Forelimb muscle (tissue), 1 donor: ENCODE measurements at places on chromosomes 3 and 15. TPM values are rescaled to one million over a fixed set of nuclear protein-coding genes. Genes with fewer than 3 reads are reported as not detected.

DNA sequence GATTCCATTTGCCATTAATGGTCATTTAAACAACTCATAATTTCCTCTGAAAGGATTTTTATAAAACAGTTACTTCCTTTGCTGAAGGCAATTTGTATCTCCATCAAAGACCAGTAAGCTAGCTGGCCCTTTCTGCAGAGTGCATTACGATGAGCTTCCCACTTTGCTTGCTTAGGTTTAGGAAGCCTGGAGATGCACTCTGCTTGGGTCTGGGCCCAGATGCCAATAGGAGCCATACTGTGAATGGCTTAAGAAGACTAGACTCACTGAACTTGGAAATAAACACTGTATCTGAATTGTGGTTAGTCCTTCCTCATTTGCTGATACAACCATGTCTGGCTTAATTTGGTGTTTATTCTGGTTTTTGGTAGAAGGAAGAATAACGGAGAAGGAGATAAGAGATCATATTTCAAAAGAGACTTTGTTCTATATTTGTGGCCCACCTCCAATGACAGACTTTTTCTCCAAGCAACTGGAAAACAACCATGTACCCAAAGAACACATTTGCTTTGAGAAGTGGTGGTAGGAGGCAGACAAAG is 38.1 kb downstream of the OXNAD1 start:
- DNase-seq: no peak

DNA sequence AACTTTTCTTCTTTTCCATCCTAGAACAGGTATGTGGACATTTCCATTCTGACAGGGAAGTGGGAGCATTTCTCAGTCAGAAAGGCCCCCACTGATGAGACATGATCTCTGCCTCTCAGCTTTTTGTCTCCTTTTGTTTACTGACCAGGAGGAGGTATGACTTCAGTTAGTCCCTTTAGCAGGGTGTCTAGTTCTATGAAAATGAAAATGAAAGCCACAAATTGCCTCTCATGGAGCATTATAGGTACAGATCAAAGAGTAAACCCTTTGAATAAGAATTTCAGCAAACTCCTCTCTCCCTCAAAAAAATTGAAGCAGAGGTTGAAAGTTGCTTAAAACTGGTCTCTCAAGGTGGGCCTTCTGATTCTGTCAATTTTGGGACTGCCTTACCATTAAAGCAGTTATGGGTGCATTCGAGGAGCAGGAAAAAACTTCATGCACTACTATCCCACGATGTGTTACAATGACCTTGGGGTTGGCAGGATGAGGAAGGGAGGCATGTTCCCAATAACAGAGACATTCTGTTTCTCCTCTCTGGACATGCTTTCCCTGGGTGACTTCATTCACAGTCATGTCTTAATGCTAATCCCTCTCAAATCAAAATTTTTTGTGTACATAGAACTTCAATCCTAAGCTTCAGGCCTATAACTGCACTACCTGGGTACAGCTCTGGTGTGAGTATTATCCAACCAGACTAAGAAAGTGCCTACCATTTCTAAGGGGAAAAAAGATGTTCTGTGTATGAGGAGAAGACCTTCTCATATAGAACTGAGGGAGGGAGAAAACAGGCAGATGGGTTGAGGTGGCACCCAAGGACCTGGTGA is 50.6 kb upstream of the TBC1D23 start:
- DNase-seq: no peak

CLDN1 gene
- polyA plus RNA-seq: 2.6 TPM

TBC1D23 gene
- 28.1 TPM for polyA plus RNA-seq

DNA sequence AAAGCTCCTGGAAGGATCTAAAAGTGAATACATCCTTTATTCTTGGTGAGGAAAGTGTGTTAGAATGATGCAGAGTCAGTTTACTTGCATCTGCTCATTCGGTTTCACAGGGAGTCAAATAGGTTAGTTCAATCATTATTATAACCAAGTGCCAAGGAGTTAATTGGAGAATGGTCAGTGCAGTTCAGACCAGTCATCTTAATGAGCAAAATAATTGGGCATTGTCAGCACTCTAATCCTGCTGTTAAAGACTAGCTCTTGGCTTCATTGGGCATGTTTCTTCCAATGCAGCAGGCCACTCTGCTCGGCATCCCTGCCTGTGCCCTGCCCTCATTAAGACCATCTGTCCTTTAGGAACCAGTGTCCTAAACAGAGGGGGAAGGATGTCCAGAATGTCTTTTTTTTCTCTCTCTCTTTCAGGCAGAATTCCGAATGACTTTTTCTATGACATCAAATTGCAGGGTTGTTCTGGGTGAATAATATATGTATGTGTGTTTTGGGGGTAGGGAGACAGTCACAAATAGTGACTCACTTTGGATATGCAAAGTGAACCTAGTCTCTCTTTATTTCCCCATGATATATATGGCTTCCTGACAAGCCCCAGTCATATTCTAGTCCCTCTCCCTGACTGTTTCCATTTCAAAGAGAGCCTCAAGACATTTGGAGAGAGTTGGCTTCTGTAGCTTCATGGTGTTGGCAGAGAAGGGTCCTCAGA is 205.4 kb upstream of the TRIM42 start:
- no peak for DNase-seq

ETV5 gene
- 29.3 TPM for polyA plus RNA-seq

- no peak for DNase-seq
Observed at GRCh38 chr3:108208831-108209230, 13.4 kb downstream of the IFT57 start.

DNA sequence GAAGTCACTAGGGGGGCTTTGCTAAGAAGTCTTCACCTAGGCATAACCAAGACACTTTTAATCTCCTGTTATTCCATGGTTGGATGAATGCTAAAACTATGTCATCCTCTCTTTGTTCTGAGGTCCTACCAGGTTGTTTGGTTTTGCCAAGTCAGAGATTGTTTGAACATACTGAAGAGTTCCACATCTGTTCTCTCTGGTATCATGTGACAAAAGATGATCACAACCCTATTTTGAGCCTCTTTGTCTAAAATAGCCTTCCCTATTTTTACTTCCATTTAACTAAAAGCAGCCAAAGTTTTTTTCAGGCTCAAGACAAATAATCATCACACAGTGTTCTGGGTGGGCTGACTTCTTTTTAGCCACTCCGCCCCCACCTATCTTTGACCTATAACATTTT is 218.4 kb upstream of the LMCD1 start:
- no peak for DNase-seq
